ENCODE measurements at places on chromosomes 11 and 22. TPM values are rescaled to one million over a fixed set of nuclear protein-coding genes. Genes with fewer than 3 reads are reported as not detected.

DNA sequence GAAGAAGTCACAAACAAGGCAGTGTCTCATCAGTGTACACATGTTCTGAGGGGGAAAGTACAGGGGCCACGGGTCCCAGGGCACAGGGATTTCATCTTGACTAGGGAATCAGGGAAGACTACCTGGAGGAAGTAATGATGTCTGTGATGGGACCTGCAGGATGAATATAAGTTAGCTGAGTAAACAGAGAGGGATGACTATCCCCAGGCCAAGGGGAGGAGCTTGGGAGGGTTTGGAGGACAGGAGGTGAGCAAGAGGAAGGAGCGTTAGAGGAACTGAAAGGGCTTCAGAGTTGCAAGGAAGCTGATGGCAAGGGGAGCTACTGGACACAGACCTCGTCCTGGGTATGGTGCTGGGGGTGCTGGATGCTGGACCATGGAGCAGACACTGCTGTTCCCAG lies 56.4 kb downstream of the TRAF6 start:
- no peak for DNase-seq

OR51B4 gene
- total RNA-seq: not detected

DNA sequence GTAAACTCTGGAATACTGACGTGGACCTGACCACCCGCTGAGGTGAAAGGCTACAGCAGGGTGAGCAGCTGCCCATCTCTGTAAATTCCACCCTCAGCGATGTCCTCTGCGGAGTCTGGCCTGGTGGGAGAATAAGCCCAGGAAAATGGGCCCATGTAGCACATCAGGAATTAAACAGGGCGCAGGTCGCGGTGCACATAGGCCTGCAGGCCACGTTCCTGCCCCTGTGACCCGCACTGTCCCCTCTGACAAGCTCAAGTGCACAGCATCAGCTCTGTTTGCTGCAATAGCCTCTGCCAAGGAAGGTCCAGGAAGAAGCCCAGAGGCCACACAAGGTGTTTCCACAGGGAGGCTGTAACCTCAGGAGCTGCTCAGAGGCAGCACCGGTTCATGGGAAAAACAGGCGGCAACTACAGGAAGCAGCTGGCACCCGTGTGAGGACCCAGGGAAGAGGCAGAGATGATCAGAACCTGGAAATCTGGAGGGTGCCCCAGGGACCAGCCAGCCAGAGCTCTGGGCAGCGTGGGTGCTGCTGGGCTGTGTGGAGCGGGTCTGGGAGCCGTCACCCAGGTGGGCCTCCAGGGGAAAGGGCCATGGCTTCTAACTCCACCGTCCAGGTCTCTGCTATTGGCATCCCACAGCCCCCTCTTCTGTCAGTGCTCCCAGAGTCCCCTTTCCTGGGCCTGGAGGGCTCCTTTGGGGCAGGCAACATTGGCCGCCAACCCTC lies 808 bp upstream of the IFITM2 start:
- no peak for DNase-seq

DNA sequence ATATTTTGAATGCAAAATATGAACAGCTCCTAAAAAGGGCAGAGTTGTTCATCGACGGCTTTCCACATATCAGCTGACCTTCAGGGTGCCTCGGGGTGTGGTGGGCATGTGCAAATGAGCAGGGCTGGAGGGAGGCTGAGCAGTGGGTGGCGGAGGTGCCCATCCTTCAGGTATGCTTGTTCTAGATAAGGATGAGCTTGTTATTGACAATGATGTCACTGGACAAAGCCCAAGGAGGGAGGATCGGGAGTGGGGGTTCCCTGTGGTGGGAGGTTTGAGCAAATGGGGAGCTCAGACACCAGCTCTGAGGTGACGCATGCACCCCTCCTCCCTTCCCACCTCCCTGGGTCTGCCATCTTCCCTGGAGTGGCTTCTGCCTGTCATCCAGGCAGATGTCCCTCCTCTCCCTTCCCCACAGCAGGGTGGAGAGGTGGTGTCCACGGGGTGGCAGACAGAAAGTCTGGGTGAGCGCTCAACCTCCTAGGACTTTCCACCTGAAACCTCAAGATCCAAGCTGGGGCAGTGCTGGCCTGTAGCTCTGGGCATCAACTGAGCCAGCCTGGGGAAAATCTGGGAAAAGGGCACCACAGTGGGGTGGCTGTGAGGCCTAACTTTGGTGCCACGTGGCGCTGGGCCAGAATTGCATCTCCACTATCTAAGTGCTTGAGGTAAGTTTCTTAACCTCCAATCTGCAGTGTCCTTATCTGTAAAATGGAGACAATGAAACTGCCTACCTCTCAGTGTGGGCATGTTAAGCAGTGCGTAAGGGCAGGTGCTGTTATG lies 106.3 kb upstream of the THY1 start:
- DNase-seq: no peak

- DNase-seq: no peak
Measured at GRCh38 chr11:109706945-109707344, 285.0 kb downstream of the C11orf87 start.

- no peak for DNase-seq
Measured at GRCh38 chr11:65915101-65915820, 3.6 kb downstream of the C11orf68 start.

DNA sequence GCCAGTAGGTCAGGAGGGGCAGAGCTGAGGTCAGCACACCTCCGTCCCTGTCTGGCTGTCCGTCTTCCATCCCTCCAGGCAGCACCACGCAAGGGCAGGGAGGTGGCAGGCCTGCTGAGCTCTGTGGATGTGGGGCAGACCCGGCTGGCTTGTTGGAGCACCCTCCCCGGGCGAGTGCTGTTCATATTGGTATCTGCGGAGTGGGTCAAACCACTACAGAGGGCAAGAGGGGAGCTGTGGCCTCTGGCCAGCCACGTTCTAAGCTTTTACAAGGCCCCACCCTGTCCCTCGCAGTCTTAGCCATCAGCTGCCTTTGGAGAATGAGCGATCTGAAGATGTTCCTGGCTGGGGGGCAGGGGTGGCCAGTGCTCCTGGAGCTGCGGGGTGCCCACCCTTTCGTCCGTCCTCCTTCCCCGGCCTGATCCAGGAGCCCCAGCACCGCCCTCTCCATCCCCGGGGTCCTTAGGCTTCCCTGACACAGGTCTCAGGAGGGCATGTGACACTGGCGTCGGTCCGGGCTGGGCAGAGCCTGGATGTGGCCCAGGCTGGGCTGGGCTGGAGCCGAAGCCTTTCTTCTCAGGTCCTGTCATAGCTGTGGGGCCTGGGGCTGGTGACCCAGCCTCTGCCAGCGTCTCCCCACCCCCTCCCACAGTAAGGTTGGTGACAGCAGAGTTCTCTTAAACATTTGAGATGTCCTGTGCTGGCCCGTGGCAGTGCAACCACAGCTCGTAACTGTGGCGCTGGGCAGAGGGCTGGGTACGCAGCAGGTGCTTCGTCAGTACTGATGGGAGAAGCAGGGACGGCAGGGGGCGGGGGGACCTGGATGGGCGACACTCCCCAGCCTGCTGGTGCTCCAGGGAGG lies 31.7 kb upstream of the GRAMD4 start:
- no peak for DNase-seq

- no peak for DNase-seq
Measured at GRCh38 chr11:59207988-59208451, 4.7 kb downstream of the MPEG1 start.

SMC1B gene
- not detected for total RNA-seq

- peak; percentile 75 for DNase-seq
Measured at GRCh38 chr22:44242946-44243724, 62.4 kb downstream of the PARVG start.

GRCh38 chr22:48439560-48440135 lies 1388.0 kb downstream of the BRD1 start:
- DNase-seq: no peak

GRCh38 chr11:112294688-112295340 lies 34.2 kb upstream of the PLET1 start:
- DNase-seq: no peak

- no peak for DNase-seq
Measured at GRCh38 chr11:131064373-131064991, 148.2 kb upstream of the SNX19 start.

DNA sequence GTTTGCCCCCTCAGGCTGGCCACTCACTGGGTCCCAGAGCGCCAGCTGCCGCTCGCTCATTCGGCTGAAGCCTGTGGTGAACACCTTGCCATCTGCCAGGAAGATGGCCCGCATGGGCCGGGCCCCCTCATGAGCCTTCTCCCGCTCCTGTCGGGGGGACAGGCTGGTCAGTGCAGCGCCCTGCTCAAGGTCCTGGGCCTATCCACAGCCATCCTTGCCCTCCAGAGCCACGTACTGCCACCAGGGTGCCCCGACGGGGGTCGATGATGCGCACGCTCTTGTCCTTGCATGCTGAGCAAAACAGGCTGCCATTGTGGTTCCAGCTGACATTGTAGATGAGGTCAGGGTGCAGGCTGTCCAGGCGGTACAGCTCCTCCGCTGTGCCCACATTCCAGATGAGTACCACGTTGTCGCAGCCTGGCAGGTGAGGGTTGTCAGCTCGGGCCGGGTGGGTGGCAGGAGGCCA lies 2.1 kb downstream of the CORO1B start:
- DNase-seq: no peak

DNA sequence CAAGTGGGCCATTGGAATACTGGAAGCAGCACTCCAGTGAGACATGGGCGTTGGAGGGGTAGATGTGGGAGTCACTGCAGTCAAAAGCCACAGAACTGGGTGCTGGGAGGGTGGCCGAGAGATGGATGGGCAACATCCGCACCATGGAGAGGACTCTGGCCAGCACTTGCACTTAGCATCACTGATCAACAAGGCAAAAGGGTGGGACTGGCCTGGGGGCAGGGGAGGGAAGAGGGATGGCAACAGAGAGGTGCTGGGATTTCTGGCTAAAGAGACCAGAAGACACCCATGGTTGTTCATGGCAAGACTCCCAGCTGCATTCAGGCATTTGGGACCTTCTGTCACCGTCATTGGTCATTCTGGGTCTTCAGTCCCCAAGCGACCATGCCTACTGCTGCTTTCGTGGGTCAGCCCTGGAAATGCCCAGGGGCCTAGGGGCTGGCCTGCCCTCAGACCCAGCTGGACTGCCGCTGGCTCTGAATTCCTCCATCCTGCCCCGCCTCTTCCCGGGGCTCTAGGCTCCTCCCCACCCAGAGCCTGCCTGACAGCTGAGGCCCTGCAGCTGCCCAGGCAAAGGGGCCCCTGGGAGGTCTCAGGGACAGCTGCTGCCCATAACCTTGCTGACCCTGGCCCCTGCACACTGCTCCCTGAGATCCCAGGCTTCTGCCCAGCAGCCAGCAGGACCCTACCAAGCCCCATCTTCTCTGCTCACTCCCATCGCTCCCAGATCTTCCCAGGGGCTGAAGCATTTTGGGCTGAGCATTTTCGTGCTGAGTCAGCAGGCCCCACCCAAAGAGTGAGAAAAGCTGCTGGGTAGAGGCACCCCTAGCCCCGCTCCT lies 13.0 kb upstream of the CDC42EP2 start:
- no peak for DNase-seq

DNA sequence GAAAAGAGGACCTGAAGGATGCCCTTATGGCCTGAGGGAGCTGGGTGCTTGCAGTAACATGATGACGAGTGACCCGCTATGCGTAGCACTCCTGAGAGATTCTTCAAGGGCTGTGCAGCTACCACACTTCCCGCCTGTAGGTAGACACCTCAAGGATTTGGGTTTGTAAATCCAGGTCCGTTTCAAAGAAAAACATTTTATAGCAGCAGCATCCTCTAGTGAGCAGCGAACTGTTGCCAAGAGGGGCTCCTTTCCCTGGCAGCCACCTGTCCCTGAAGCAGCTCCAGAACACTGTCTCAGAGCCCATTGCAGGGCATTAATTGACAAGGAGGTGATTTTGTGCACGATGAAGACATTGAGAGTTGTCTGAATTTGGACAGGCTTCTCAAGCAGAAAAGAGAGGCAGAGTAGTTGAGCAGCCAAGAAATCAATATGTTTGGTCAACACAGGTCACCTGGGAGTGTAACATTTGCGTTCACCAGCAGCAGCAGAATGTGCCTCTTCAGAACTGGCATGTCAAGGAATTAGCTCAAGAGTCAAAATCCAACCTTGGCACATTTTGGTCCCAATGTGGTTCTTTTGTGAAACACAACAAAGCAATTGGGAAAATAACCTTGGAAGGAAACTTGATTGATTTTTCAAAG lies 209.8 kb upstream of the MTNR1B start:
- DNase-seq: no peak

- DNase-seq: no peak
Measured at GRCh38 chr11:12179531-12179930, 69.1 kb downstream of the MICAL2 start.

GRCh38 chr11:66636411-66636810 lies 2.1 kb upstream of the RBM4 start:
- DNase-seq: no peak

Measured in mesenteric fat pad (tissue), 1 donor.